ENCODE measurements at places on chromosomes 5 and 9.

DNA sequence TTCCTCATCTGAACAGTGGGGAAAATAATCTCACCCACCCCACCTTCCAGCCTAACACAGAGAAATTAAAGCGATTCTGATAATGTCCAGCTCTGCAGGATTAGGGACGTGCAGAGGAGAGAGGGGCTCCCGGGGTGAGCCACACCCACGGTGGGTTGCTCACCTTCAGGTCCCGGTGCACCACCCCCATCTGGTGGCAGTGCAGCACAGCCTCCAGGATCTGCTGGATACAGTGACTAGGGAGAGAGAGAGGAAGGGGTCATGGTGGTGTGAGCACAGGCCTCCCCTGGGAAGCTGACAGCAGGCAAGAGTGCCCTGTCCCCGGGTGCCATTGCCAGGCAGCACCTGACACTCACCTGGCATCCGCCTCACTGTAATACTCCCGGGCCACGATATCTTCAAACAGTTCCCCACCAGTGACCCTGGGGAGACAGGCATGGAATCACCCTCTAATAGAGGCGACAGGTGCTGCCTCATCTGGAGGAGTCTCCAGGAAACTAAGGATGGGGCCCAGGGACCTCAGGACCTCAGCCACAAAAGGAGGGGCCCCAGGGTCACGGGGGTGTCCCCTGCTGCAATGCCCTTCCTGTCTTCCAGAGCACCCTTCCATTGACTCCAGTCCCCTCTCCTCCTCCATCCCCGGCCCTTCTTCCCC lies 33.0 kb downstream of the CAMK2A start:
- DNase-seq, result no peak

- no peak for DNase-seq
Measured at GRCh38 chr5:40260361-40260760, 419.4 kb upstream of the PTGER4 start.

- no peak for DNase-seq
Measured at GRCh38 chr5:77906806-77907205, 130.7 kb upstream of the TBCA start.

DNA sequence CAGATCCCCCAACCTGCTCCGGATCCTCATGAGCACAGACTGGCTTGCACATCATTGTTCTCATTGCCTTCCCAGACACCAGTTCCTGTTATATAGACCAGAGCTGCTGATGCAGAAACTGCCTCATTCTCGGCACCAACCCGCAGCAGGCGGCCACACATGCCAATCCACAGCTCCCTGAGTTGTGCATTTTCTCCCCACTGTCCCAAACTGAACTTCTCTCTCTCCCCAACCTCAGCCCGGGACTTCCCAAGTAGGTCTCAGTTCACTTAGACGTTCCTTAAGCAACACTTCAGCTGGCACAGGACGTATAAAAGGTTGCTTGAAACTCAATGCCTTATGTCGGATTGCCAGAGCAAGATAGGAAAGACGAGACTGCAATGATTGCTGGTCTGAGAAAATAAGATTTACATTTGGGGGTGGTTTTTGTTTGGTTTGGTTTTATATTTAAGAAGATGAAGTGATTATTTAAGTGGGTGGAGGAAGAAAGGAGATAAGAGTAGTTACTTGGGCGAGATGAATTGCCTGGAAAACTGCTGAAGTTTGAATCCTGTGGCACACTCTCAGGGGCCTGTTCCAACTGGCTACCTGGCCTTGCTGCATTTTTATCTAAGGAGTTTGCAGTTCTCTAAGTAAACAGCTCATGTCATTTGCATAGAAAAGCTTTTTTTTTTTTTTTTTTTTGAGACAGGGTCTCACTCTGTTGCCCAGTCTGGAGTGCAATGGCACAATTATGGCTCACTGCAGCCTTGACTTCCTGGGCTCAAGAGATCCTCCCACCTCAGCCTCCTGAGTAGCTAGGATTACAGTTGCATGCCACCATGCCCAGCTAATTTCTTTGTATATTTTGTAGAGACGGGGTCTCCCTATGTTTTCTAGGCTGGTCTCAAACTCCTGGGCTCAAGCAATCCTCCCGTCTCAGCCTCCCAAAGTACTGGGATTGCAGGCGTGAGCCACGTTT lies 155.4 kb downstream of the GOLPH3 start:
- no peak for DNase-seq

DNA sequence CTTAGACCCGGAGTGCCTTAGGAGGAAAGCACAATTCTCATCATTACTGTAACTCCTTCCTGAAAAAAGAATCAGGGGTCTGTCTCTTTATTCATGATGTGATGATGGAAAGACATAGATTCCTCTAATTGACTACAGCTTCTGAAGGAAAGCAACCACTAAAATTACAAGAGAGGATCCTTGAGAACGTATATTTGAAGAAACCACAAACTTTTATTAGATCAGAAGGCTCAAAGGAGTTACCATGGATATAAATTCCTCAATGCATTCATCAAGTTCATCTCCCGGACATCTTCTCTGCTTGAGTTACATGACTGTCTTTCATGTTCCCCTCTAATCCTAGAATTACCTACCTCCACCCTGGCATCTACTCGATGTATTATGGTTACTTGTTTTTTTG lies 104.1 kb upstream of the PAPPA start:
- DNase-seq, result no peak

DNA sequence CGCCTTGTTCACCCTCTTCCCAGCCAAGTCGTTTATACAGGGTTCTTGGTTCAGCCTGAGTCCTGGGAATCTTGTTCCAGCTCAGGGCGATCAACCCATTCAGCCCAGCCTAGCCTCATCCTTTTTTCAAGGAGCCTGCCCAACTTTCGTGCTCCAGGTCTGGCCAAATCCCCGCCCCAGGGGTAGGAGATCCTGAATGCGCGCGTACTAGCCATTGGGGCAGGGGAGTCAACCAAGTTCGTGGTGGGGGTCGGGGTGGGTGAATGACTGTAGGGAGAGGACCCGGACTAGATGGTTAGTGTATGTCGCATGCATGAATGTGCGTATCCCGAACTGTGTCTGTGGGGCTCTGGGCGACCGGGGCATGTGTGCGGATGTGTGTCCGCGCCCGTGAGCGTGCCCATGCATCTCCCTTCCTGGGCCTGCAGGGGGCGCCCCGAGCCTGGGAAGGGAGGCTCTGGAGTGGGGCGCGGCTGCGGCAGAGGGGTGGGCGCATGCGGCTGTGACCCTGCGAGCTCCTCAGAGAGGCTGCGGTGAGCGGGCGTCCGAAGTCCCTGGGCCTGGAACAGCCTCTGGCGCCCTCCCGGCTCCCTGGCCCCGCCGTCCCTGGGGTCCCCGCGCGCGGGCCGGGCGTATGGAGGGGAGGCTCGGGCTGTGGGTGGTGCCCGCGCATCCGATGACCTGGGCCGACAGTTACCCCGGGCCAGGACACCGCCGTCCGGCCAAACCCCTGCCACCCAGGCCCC lies 8.7 kb downstream of the CCL21 start:
- DNase-seq, result peak; percentile 7

- DNase-seq, result no peak
Measured at GRCh38 chr5:65108786-65109743, 340.3 kb downstream of the CWC27 start.

DNA sequence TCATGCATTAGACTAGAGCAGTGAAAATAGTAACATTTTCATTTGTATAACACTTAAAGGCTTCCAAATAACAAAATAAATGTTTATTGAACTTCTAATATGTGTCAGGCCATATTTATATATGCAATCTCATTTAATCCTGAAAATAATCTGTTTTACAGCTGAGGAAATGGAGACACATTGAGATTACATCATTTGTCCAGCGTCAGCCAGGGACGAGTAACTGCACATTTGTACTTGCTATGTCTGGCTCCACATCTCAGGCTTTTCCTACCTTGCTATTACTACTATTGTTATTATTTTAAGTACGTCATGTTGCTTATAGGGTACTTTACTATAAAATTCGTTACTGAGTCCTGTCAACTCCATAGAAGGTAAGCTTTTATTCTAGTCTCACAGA lies 3.8 kb upstream of the C9 start:
- DNase-seq, result no peak

DNA sequence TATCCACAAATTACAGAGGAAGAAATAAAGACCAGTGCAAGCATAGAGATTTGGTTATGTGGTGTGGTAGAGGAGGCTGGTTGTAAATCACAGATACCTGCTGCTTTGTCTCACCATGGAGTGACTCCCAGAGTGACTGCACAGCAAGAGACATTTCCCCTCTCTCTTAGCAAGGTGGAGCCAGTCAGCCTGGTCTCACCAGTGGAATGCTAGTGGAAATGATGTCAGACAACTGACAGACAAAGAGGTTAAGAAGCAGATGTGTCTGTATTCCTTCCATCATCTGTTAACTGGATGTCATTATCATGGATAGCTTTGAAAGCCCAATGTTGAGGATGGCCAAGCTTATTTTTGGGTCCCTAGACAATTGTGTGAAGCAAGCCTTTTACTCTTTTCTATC lies 509.4 kb upstream of the SEMA6A start:
- no peak for DNase-seq

- DNase-seq, result no peak
Measured at GRCh38 chr5:1055896-1056610, 47.5 kb downstream of the NKD2 start.

DNA sequence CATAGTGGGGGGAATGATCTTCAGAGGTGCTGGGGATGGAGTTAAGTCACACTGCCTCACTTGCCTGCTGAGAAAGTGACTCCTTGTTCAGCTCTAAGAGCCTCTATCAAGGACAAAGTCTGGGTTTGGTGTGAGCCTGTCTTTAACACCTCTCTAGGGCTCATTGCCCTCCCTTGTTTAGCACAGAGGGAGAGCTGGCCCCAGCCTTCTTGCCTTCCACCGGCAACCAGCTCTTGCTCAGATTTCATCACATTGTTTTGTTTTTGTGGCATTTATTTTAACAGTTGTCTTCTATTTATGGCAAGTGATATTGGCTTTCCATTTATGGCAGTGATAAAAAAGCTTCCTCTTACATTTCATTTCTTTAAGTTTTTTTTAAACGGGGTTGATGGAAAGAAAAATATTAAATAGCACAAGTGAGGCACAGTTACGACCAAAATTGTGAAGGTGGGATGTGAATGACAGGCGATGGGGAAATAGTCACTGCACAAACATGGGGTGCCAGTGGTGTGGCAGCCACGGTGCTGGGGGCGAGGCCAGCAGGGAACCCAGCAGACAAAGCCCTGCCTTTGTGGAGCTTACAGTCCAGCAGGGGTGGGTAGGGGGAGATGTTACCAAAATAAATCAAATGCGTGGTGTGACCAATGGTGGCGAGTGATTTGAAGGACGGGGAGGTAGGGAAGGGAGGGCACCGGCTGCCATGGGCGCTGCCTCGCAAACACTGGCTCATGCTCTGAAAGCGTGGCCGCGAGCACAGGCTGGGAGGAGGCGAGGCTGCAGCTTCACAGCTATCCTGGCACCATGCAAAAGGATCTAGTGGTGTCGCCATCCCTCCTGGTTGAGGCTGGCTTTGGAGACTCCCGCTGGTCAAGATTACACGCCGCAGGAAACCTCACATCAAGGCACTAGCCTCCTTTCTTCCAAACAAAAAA lies 21.2 kb upstream of the UNC5A start:
- DNase-seq, result no peak

DNA sequence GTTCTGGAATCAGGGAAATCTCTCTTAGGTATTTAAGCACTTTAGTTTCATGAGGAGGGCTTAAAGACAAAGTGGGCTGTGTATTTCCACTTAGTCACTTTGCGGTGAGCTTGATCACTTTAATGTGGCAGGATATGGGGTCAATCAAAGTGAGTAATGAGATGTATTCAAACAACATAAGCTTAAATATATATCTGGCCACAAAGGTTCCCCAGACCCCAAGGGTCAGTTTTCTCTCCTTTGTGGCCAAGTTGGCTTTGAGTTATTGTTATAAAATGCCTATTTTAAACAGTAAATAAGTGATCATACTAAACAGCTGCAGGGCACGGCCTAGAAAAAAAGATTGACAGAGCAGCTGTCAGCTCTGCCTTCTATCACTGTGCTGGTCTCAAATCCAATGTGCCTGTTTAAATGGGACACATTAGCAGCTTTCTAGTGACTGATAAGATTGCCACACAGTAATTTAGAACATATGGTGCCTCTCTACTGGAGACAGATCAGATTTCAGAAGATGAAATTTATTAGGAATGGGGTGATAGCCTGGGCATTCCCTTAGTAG lies 363.9 kb downstream of the AGTPBP1 start:
- no peak for DNase-seq

DNA sequence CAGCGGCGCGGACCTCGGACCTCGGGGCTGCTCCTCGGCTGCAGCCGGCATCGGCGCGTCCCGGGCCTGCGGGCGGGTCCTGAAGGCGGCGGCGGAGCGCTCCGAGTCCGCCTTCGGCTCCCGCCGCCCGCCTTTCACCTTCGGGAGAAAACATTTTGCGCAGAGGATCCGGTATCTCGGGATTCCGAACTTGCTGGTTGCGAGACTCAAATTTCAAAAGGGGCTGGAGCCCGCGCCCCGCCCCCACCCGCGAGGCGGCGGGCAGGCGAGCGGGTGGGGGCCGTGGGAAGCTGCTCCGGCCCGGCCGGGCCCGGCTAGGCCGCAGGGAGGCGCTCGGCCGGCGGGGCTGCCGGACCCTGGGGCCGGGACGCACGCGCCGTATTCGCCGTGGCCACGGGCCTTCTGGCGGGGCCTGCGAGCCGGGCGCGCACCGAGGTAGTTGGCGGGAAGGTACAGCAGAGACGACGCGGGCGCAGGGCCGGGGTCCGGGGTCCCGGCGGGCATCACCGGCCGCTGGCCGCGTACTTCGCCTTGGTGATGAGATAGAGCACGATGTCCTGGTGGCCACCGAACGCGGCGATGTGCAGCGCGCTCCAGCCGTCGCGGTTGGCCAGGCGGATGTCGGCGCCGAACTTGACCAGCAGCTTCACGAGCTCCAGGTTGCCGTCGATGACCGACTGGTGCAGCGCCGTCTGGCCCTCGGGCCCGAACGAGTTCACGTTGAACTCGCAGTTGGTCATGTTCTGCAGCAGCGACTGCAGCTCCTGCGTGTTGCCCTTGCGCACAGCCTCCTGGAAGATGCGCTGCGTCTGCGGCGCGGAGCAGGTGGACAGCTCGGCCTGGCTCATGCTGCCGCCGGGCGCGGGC lies 757 bp downstream of the NRARP start:
- DNase-seq, result no peak

DNA sequence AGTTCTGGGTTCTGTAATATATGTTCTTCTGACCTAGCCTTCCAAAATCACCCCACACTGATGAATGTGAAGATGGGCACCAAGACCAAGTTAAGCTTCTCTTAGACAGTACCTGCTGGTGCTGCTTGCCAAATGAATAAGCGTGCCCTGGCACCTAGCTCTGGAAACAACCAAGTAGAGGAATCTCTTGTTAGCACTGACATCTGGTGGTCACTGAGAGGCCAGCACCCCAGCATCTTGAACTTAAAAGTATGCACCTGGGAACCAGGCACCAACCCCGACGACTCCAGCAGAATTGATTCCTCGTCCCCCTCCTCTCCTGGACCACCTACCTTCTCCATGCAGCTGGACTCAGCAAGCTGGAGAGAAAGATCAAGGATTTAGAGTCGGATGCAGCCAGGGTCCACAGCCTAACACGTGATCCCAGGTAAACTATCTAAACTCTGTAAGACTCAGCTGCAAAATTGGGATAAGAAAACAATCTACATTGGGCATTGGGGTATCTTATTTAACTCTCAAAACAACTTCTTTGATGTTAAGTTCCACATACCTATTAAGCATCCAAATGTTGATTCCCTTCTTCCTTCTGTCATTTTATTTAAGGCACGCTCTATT lies 89.8 kb downstream of the SLC1A3 start:
- no peak for DNase-seq

Data from smooth muscle cell of the brain vasculature (primary cell).